ENCODE measurements at places on chromosomes 3 and 15.
A peak's percentile ranks its signal among the peaks of the same experiment; 100 is the strongest.

- no peak for DNase-seq
Observed at GRCh38 chr3:46083956-46084355, 56.7 kb upstream of the XCR1 start.

DNA sequence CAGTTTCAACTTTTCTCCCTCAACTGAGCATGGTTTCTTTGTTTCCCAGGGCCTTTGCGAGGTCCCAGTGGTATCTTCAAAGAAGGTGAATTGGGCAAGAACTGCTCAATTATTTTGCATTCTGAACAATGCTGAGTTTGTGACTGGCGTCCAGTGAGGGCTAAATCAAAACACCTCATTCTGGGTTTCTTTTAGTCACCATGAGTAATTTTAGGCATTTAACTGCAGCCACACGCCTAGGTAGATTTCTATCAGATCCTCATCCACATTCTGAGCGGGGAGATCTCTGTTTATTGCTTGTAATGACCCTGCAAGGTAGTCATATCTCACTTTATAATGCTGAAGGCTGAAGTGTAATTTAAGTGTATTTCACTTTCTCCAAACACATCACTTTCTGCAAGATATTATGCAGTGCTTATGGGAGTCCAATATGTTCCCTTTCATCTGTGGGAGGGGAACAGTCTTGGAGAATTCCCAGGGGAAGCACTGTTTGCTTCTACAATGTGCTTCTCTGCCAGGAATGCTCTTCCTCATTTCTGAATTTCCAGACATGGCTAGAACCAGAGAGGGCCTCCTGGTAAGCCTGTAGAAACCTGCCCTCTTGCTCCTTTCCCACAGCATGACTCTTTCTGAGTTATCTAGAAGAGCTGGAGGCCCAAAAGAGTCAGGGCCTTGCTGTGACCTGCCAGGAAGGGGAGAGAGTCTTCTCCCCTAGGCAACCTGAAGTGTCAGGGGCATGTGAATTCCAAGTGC lies 91.7 kb downstream of the FRMD4B start:
- DNase-seq: no peak

- no peak for DNase-seq
Observed at GRCh38 chr3:155790272-155790925, 15.7 kb downstream of the C3orf33 start.

GRCh38 chr15:99132634-99133287 lies 27.9 kb downstream of the SYNM start:
- no peak for DNase-seq

GRCh38 chr15:48363474-48363873 lies 32.2 kb downstream of the DUT start:
- no peak for DNase-seq

GRCh38 chr3:38297947-38298711 lies 16.0 kb downstream of the SLC22A14 start:
- DNase-seq: no peak

GRCh38 chr3:128933922-128934253 lies 54.5 kb downstream of the ACAD9 start:
- DNase-seq: no peak

DNA sequence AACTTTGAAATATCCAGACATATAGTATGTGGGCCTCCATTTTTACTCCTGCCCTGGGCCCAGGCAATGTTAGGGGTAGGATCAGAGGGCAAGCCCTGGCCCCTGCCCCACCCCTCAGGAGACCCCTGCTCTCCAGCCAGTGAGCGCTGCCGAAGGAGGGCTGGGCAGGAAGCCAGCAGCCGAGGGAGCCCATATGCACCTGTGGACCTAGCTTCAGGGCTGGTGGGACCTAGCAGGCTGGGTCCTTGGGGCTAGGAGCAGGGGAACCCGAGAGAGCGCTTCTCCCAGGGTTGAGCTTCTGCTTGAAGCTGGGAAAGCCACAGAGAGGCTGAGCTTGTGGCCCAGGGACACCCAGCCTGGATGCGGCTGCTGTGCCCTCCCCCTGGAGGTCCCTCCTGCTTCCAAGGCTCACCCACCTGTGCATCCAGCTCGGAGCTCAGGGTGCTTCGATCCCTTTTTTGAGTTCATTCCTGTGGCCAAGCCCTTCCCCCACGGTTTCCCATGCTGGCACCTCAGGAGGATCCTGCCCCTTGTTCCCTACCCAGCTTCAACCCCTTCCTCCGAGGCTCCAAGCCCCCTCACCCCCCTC lies 21.0 kb upstream of the CYP11A1 start:
- DNase-seq: no peak

DNA sequence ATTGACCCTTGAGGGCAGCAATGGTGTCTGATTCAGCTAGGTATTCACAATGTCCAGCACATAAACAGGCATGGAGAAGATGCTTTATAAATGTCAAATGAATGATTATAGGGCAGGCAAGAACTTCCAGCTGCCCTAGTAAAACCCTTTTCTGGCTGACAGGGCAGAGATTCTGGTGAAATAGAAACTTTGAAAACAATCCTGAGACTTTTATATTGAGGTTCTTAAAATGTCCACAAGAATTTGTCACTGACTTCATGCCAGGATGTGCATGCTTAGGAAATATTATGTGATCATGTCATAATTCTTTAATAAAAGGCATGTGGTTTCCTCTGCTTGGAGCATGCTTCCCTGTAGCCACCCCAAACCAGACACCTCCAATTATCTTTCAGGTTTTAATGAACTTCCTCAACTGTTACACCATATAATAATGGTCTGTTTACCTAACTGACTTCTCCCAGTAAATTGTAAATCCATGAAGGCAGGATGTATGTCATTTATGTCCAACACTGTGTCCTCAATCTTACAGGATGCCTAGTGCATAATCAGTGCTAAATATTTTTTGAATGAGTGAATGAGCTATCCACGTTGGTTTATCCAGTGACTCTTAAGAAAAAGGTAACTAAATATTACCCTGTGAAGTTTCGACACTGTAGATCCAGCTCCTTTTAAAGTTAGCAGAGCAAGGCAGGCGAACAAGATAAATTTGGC lies 43.4 kb upstream of the CLRN1 start:
- no peak for DNase-seq

DNA sequence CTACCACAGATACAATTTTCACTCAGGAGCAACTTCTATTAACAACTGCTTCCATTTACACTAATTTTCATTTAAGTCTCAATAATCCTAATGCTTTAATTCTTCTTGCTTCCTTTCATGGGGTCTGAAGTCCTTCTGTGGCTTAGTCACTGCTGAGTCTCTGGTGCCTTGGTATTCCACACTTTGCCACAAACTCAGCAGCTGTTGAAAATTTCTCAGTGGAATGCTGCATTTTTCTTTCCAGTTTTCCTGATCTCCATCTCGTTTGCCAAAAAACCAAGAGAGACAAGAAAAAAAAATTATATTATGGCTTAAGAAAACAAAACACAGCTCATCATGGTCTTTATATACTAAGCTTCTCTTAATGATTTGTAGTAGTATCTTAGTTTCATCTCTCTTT lies 269.2 kb upstream of the AZI2 start:
- no peak for DNase-seq

- DNase-seq: no peak
Observed at GRCh38 chr3:190340071-190340470, 17.8 kb upstream of the CLDN1 start.

DNA sequence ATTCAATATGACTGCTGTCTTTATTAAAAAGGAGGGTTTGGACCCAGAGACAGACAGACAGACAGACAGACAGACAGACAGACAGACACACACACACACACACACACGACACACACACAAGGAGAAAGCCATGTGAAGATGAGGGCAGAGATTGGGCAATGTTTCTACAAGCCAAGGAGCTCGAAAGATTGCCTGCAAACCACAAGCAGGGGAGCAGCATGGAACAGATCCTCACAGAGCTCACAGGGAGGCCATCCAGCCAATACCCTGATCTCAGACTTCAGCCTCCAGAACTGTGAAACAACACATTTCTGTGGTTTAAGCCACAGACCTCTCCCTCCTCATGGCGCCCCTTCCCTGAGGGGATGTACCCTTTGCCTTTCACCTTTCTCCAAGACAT lies 35.8 kb upstream of the ABHD2 start:
- no peak for DNase-seq

- DNase-seq: no peak
Observed at GRCh38 chr3:127783166-127783565, 39.1 kb downstream of the MGLL start.

GRCh38 chr15:89506026-89506686 lies 9.8 kb upstream of the RHCG start:
- DNase-seq: no peak

GRCh38 chr3:152317184-152317583 lies 48.5 kb downstream of the MBNL1 start:
- no peak for DNase-seq

GRCh38 chr3:39299279-39299678 lies 19.4 kb upstream of the CX3CR1 start:
- DNase-seq: no peak

DNA sequence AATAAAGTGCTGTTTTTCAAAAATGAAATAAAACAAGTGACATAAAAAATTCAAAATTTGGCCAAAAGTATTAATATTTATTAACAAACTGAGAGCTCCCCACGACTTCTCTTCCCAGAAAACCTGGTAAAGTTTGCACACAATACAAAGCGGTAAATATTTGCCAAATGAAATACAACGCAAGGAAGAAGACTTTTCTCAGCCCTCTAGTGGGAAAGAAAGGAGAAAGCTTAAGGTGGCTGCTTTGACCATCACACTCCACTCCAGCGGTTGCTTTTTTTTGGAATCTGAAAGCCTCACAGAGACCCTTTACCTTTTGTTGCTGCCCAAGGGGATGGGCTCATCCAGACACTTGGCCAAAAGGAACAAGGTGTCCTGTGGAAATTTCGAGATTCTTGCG lies 1.1 kb upstream of the GK5 start:
- DNase-seq: no peak

- no peak for DNase-seq
Observed at GRCh38 chr3:195708626-195709481, 11.9 kb upstream of the MUC20 start.

- no peak for DNase-seq
Observed at GRCh38 chr3:160091441-160091840, 102.8 kb downstream of the IL12A start.

DNA sequence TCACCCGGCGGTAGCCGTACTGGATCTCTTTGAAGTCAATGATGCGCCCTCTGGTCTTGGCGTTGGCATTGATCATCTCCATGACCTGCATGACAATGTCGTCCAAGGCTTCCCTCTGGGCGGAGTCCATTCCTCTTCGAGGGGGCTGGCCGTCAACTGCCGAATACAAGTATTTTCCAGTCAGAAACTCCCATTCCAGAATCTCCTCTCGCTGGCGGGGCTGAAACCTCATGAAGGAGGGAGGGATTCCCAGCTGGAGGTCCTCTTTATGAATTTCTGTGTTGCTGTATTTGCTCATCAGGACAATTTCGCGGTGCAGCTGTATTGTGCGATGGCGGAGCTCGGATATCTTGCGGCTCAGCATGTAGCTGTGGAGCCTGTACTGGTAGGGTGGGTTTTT lies 73.4 kb downstream of the CHSY1 start:
- no peak for DNase-seq

DNA sequence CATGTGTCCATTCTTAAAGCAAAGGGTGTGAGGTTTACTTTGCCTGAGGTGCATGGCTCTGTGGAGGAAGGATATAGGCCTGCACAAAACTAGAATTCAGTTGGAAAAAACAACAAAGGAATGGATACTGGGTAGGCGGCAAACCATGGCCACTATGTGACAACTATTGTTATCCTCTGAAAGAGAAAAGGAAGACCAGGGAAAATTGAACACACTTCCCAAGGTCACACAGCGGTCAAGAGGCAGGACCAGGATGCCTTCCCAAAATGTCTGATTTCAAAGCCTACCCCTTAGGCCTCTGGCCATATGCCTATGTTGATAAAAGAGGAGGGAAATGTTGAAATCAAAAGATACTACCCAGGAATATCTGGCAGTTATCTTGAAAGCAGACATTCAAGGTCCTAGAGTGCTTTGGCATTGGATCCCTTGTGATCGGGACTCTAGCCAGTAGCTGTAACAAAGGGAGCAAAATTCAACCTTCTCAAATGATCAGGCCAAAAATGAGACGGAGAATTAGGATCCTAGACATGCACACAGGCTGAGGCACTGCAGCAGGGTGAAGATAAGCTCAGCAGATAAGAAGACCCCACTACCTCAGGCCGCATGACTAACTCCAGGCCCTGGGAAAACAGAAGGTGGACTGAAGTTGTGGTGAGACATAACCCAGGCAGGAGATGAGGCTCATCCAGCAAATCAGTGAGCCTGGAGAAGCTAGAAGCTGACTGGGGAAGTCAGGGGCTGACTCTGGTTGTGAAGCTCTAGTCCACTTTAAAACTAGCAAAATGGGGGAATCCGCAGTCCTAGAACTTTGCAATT lies 292.2 kb downstream of the NEK10 start:
- DNase-seq: no peak

GRCh38 chr15:40844696-40845030 lies 815 bp downstream of the SPINT1 start:
- DNase-seq: no peak

- DNase-seq: no peak
Observed at GRCh38 chr3:94036909-94037507, 8.6 kb upstream of the STX19 start.

DNA sequence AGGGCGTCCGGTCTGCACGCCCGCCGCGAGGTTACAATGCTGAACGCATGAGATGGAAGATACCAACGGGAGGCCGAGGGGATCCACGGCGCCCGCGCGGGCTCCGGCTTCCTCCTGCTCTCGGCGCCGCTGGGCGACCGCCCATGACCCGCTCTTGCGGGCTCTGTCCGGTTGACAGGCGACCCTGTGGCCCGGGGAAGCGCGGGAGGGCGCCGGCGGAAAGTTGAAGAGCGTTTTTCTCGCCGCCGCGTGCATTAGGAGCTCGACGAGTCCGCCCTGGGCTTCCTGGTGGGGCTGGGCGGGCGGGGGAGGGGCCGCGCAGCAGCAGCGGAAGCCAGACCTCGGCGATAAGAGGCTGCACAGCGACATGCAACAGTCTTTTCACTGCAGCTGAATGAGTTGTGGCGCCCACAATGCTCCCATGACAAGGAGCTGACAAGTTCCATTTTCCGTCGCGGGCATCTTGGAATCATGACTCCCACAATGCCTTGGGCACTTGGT lies at the start of gene MBNL1:
Gene MBNL1 (plus strand): TSS at position 375 of the 501 bp plus-strand sequence. CDS start 31,265 bp downstream, outside the sequence.
- DNase-seq: no peak

GRCh38 chr3:114272271-114272670 lies 21.6 kb upstream of the TIGIT start:
- no peak for DNase-seq

GRCh38 chr15:92571824-92572223 lies 83.8 kb downstream of the FAM174B start:
- DNase-seq: no peak

- no peak for DNase-seq
Observed at GRCh38 chr15:53830707-53831386, 71.4 kb upstream of the WDR72 start.

GRCh38 chr3:73508330-73508954 lies 116.3 kb downstream of the PDZRN3 start:
- peak; percentile 46 for DNase-seq

DNA sequence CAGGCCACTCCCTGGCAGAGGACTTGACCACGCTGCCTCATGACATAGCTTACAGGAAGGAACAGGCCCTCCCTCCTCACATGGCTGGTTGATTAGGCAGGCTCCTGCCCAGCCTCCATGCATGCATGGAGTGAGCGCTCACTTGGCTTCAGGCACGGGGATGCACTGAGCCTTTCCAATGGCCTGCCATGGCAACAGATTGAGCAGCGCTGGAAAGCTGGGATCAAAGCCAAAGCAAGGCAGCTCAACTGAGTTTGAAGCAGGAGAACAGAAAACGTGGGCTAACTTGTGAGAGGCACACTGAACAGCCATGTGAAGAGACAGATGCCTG lies 5.9 kb upstream of the GRAMD2A start:
- DNase-seq: no peak

- no peak for DNase-seq
Observed at GRCh38 chr3:24352893-24353553, 141.6 kb downstream of the THRB start.

- no peak for DNase-seq
Observed at GRCh38 chr3:21642433-21642832, 108.6 kb downstream of the ZNF385D start.
